ENCODE measurements at places on chromosomes 5 and 9.

GRCh38 chr5:142544071-142544753 is 141.7 kb downstream of the FGF1 start:
- no peak for DNase-seq

- no peak for DNase-seq
These were observed 315.0 kb upstream of the TLE4 start for GRCh38 chr9:79256691-79257213.

GRCh38 chr5:55668356-55668755 is 43.8 kb downstream of the SLC38A9 start:
- no peak for DNase-seq

- DNase-seq = no peak
These were observed 237.3 kb upstream of the TUT7 start for GRCh38 chr9:86591472-86591871.

- DNase-seq = no peak
These were observed 1167.1 kb upstream of the SEMA6A start for GRCh38 chr5:117741655-117742206.

- DNase-seq = no peak
These were observed 52.1 kb downstream of the GDNF start for GRCh38 chr5:37787742-37788141.

DNA sequence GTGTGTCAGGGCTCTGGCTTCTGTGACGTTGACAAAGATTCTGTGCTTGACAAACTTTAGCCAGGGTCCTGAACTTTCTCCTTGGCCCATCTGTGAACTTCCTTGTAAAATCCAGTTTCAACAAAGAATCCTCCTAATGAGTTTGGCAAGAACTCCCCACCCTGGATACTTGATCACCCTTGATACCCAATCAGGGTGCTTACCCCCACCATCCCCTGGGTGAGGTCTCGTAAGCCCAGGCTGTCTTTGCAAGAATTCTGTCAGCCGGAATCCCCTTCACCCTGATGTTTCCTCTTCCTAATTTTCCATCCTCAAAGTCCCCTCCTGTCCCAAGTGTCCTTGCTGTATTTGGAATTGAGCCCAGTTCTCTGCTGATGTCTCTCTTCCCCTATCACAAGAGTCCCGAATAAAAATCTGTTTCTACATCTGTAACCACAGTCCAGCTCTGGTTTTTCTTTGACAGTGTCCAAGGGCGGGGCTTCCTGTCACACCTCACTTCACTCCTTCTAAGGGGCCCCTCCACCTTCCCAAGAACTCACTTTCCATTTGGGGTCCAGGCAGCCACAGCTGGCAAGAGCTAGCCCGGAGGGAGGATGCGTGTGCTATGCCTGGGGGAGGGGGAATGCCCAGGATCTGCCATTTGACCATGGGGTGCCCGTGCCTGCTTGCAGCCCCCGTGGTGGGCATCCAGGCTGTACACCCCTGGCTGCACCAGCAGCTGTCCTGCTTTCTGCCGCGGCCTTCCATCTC is 2.7 kb upstream of the CARD19 start:
- DNase-seq = no peak

All from activated naive CD4-positive, alpha-beta T cell (primary cell).